Effector CD4-positive, alpha-beta T cell (primary cell): ENCODE measurements at places on chromosomes 13 and 19.

- peak; percentile 41 for DNase-seq
Measured at GRCh38 chr19:912181-913079, 589 bp downstream of the R3HDM4 start.

DNA sequence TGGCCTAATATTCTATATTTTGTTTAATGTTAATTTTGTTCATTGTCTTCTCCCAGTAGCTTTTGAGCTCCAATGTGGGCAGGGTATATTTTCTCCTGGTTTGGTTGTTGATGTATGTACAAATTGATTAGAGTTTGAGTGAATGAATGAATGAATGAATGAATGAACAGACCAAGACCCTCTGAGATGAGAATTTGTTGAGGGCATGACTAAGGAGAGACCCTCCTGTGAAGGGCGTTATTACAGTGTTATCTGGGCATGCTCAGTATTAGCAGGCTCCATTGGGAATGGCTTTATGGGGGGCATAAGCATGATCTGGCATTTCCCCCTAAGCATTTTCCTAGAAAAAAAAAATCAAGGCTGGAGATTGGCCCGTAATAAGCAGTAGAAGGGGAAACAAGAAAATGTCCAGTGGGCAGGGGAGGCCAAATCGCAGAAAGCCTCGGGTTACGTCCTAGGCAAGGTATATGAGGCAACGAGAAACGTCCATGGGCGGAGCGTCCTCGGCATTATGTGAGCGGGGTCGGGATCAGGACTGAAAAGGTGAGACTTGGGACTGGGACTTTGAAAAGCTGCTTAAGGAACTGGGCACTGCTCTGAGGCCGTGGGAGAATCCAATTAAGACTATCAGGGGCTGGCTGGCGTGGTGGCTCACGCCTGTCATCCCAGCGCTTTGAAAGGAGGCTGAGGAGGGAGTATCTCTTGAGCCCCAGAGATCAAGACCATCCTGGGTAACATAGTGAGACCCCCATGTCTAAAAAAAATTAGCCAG is 904 bp upstream of the ARHGAP33 start:
- DNase-seq = no peak

GRCh38 chr19:51607920-51608562 is 22.2 kb downstream of the SIGLEC5 start:
- DNase-seq = no peak

- DNase-seq = no peak
Measured at GRCh38 chr13:100334214-100334613, 245.3 kb downstream of the PCCA start.
